ENCODE measurements at places on chromosomes 11 and 22.
A peak's percentile ranks its signal among the peaks of the same experiment; 100 is the strongest.

- no peak for DNase-seq
These were observed 20.3 kb upstream of the RRM1 start for GRCh38 chr11:4074266-4074665.

GRCh38 chr11:64141081-64141783, 24.7 kb downstream of the MACROD1 start:
- DNase-seq, result no peak

- DNase-seq, result no peak
These were observed 54.1 kb downstream of the CHRDL2 start for GRCh38 chr11:74677131-74677530.

- DNase-seq, result no peak
These were observed 9.6 kb downstream of the ABCG4 start for GRCh38 chr11:119158467-119158866.

GRCh38 chr11:93672280-93672679, 10.8 kb downstream of the CEP295 start:
- no peak for DNase-seq

GRCh38 chr11:129386795-129387397, 11.2 kb downstream of the BARX2 start:
- no peak for DNase-seq

DNA sequence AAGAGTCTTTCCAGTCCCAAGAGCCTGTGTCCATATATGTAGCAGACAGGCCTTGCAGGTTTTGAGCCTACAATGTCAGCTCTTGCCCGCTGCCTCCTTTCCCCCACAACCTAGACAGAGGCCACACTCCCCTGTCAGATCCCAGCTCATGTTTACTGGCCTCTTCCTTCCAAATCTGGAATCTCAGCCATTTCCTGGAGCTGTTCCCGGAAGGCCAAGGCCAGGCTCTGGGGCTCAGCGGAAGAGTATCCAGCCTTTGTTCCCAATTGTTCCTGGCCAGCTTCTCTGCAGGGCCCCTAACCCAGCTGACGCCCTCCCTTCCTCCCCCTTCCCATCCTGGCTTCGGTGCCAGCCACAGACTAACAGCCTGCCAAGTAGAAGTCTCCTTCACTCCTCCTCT, 1.0 kb upstream of the ROBO4 start:
- no peak for DNase-seq

GRCh38 chr11:128190312-128190711, 397.0 kb downstream of the ETS1 start:
- no peak for DNase-seq

DNA sequence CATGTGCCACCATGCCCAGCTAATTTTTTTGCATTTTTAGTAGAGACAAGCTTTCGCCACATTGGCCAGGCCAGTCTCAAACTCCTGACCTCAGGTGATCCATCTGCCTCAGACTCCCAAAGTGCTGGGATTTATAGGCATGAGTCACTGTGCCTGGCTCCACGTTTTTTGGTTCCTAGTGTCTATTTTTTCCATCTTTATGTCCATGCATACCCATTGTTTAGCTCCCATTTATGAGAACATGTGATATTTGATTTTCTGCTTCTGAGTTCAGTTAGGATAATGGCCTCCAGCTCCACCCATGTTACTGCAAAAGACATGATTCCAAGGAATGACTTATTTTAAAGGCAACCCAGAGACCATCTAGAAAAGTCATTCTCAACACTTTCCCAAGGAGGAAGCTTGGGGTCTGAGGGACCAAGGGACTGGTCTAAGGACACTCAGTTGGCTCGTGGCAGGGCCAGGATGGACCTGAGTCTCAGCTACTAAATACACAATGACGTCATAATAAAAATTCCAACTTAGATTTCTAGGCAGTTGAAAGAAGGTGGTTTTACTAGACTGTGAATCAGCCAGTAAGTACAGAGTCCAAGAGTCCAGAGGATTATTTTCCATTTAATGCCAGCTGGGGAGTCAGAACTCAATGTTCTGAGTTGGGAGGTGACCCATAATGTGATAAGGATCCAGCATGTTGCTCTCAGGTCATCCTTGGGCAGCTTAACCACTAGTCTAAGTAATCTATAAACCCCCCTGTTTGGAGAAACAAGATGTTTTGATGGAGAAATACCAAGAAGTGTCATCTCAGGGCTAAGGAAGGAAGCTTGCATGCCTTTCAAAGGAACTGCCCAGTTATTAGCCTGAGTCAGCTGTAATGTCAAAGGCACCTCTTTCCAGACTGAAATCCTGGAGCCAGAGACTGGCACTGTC, 39.4 kb downstream of the ABTB2 start:
- DNase-seq, result no peak

DNA sequence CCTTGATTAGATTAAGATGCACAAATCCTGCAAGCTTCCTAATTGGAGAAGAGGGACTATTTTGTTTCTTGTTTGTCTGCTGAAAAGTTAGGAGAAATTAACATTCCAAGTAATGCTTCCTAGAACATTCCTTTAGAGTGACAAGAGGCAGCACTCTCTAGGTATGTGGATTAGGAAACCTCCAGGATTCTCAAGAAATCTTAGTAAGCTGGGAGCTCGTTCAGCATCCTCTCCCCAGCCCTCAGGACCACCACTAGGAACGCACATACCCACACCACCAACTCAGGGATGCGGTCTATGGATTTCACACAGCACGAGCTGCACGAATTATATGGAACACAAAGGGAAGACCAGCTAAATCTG, 52.9 kb downstream of the NCAPD3 start:
- no peak for DNase-seq

DNA sequence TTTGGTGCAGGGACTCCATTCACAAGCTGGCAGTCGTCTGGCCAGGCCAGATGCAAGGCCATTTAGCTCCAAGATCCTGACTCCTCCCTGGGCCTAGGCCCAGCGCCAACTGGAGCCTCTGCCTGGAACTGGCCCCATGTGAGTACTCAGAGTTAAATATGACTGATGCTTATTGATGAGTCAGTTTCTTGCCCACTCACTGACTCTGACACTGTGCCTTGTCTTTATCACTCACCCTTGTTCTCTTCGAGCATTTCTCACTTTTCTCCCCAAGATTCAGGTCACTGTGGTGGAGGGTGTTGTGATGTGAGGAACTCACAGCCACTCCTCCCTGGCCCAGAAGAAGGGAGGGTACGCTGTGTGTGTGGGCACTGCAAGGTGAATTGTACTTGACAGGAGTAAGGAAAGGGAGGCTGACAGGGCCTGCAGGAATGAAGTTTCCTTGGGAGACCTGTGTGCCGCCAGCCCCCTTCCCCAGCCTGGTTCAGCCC, 23.2 kb upstream of the ST3GAL4 start:
- no peak for DNase-seq

GRCh38 chr11:1075341-1075911, 752 bp downstream of the MUC2 start:
- DNase-seq, result no peak

DNA sequence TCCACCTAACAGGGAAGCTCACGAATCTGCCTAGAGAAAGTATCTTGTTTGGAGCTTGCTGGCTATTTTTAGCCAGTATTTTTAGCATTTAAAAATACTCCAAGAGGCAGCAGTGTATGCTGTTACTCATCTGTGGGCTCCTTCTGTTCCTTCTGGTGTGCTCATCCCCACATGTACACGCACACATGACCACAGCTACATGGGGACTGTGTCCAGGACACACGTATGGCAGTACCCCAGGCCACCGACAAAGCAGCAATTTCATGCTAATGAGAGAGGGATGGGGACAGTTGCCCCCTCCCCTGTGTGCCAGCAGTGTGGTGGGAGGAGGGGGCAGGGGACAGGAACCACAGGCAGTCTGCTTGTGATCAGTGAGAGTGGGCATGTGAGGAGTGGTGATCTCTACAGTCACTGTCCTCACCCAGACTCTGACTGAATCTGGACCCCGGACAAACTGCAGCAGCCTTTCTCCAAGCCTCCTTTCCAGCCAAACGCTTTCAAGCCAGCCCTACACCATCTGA, 16.4 kb downstream of the USP2 start:
- no peak for DNase-seq

- no peak for DNase-seq
These were observed 20.2 kb upstream of the OR10A5 start for GRCh38 chr11:6825231-6825744.

DNA sequence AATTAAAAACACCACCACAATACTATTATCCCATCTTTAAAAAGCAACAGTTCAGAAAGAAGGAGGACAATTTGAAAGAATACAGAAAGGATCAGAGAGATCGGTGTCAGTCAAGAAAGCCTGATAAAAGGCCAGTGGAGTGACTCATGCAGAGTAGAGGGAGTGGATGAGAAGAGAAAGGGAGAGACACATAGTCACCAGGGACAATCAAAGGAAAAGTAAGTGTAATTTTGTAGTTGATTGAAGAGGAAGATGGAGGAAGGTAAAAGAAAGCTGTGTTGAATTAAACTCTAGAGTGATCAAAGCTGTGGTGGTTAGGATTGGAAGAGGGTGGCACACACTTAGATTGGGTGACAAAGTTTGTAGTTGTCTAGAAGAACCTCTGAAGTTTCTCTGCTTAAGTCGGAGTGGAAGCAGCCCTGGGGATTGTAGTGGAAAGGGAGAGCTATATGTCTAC, 14.1 kb downstream of the SPECC1L start:
- DNase-seq, result no peak

DNA sequence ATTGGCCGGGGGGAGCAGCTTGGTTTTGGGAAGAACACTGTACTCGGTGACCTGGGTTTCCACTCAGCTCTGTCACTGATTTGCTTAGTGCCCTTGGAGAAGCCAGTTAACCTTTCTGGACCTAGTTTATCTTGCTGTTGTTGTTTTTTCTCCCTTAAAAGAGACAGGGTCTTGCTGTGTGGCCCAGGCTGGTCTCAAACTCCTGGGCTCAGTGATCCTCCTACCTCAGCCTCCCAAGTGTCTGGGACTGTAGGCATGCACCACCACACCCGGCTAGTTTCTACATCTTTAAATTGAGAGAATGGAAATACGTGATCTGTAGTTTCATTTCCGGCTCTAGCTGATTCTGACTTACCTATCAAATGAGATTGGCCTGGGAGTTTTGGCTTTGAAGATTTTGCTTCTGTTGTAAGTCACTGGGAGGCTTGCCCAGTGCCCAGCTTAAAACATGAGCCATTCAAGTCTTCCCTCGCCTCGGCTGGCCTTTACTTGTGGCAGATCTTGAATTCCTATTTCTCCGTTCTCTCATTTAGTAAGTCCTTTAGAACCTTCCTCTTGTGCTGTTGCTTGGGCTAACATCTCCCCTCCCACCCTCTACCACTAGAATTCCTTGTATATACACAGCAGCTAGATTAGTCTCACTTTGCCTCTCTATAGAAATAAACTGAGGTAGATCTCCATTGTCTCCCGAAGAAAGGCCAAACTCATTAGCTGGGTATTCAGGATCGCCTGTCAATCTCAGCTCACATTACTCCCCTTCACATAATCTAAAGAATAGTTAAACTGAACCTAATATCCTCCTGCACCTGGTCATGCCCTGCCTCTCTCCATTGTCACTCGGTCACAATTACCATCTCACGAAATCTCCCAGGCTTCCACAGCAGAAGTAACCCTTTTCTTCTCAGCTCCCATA, 87.7 kb upstream of the SLC25A18 start:
- DNase-seq, result no peak

DNA sequence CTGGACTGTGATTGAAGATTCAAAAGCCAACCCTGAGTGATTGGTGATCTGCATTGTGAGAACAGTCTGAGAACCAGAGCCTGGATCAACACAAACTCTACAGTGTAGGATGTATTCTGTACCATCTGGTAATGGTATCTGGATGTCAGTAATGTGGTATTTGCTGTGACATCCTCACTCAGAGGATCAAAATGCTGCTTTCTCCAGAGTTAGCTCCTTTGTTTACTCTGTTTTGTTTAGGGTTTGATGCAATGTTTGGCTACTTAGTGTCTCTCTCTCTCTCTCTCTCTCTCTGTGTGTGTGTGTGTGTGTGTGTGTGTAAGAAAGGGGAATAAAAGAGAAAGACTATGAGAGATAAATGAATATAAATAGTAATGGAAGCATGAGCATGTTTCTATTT, 24.3 kb downstream of the CASP4 start:
- no peak for DNase-seq

GRCh38 chr22:42910221-42910942, 53.3 kb upstream of the ARFGAP3 start:
- DNase-seq, result peak; percentile 16

- DNase-seq, result peak; percentile 60
These were observed 535 bp downstream of the AQP11 start for GRCh38 chr11:77590194-77590782.

- DNase-seq, result no peak
These were observed 162.7 kb downstream of the NTM start for GRCh38 chr11:131533149-131533548.

DNA sequence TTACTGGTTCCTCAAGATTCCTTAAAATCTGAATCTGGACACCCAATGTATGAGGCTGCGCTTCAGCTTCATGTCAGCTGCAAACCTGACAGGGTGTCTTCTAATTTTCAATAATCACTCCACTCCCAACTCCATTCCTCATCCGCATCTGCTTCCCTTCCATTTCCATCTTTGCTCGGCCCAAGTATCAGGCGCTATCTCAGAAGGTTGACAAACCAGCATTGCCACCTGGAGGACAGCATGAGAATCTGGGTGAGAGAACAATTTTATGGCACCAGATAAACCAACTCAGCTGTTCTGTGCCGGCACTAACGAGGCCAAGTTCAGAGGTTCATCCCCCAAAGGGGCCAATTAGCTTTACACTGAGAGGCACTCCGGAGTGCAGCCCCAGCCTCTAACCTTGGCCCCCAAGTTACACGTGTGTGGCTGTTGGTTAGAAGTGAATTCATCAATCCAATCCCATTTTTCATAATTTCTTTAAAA, 79.1 kb upstream of the LMO2 start:
- peak; percentile 54 for DNase-seq

DNA sequence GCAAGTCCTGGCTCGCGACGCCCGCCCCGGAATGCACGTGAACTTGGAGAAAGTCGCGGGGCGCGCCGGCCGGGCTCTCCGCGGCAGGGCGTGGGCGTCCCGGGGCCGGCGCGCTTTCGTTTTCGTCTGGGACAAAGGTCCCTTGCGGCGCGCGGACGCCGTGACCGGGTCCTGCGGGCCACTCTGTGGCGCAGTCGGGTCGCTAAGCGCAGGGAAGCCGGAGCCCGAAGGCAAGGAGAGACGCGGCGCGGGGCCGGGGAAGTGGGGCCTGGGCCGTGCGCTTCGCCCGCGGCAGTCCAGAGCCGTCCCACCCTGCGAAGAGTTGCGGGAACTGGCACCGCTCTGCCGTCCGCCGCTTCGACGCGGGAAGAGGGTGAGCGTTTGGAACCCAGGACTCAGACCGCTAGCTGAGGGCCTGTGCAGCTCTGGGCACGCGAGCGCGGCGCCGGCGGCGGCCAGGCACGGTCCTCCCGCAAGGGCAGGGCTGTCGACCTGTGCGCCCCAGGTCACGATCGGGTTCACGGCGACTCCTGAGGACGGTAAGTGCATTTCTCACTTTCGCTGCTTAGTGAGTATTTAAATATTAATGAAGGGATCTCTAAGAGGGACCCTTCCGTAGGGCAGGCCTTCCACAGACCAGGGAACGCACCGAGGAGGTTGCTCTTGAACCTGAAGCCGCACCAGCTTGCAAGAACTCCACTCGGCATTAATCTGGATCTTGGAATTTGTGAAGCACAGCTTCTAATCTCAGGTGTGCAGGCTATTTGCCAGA, 78.0 kb upstream of the PPARA start:
- no peak for DNase-seq

Measured in NCI-H1092 (cell line).